Stimulated activated CD4-positive, alpha-beta T cell treated with anti-CD3 and anti-CD28 coated beads, Interleukin-15, amount 100 ng/mL, for 48 hours (primary cell): ENCODE measurements at places on chromosomes 6 and 20.

GRCh38 chr6:126957721-126958120, 160.8 kb upstream of the RSPO3 start:
- DNase-seq: no peak

GRCh38 chr6:16493802-16494201, 255.4 kb downstream of the GMPR start:
- DNase-seq: no peak

DNA sequence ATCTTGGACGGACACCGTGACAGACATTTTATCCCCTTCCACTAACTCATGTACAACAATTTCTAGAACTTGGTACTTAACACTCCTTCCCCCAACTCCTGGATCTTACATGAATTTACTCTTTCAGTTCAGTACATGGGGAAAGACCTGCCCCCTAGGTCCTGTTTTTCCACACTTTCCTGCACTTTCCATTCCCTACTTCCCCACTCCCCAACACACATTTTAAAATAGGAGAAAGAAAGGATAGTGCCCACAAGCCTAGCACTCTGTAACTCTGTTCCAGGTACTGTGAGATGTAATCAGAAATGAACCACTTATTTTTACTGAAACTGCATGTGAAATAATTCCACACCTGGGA, 1.3 kb downstream of the ADGRG6 start:
- no peak for DNase-seq

DNA sequence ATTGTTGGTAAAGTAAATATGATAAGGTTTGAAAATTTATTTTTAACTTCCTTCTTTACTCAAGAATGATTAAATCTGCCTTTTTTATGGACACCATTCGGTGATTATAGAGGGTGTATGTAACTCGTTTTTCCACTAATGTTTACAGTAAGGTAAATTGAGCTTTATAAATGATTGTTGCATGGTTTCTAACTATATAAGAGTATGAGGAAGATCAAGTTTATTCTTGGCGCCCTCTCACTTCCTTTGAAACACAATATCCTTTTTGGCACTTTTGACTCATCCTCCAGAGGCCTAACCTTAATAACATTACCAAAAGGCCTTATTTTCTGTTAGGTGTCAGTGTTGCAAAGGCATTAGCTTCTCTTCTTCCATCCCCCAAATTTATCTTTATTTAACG, 41.8 kb upstream of the MTRF1L start:
- DNase-seq: no peak

DNA sequence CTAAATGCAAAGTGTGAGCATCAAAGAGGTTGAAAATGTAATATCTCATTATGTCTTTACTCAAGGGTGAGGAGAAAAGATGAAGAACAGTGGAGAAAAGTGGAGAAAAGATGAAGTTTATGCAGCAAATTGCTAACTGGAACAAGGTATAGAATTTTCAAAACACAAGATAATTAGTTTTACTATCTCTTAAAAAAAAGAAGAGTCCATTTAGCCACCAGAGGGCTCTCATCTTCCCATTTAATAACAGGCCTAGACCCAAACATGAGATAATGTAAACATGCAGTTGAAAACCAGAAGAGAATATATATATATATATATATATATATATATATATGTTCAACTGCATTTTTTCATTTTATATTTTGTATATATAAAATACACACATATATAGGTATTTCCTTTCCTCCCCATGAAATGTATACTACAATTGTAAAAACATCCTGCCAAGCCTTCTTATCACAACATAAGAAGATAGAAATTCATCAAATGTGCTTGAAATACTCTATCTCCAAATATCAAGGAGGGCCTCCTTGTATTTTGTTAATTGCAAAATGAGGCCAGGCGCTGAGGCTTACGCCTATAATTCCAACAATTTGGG, 78.4 kb downstream of the ADTRP start:
- no peak for DNase-seq

DNA sequence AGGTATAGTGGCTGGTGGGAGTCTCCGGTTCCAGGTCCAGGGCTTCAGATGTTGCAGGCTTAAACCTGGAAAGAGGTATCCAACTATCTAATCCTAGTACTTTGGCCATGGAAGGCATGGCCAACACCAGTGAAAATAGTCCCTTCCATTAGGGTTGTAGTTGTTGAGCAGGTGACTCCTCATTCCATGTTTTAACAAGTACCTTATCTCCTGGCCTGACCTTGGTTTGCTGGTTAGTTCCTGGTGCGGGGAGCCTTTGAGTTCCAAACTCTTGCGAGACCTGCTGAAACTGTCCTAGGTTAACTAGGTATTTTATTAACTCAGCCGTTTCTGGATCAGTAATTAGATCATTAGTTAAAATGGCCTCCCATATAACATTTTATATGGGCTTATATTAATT, 165.1 kb upstream of the PROKR2 start:
- no peak for DNase-seq

- no peak for DNase-seq
These were observed 40.1 kb downstream of the FAM120B start for GRCh38 chr6:170346649-170347048.

- no peak for DNase-seq
These were observed 1.0 kb upstream of the SPATA2 start for GRCh38 chr20:49916146-49917002.

DNA sequence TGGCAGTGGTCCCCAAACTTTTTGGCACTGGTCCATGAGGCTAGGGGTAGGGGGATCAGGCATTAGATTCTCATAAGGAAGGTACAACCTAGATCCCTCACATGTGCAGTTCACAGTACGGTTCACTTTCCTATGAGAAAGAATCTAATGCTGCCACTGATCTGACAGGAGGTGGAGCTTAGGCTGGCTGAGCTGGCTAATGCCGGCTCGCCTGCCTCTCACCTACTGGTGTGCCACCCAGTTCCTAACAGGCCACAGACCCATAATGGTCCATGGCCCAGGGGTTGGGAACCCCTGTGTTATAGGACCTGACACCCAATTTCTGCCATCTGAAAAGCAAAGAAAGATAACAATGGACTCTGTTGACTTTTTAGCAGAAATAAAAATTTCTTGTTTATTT, 199.6 kb downstream of the GMPR start:
- DNase-seq: no peak

GRCh38 chr6:154426997-154427396, 70.4 kb upstream of the IPCEF1 start:
- no peak for DNase-seq

GRCh38 chr6:148790817-148791216, 44.0 kb downstream of the UST start:
- no peak for DNase-seq

DNA sequence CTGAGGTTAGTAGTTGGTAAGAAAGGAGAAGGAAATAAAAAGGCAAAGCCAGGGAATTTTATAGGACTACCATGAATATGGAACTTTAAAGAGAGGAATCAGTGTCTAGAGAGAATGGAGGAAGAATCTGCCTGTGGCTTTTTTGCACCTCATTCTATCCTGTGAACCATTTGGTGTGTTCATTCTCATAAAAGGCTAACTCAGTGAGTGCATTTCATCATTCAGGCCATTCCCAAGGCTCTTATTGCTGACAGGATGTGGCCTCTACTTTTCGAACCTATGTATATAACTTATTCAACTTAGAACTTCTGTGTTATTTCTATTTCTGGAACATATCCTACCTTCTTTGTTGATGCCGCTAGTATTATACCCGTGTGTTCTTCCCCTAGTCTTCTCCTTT, 27.1 kb downstream of the HSF2 start:
- DNase-seq: no peak

- no peak for DNase-seq
These were observed 1286.0 kb upstream of the GJE1 start for GRCh38 chr6:140846503-140847261.

DNA sequence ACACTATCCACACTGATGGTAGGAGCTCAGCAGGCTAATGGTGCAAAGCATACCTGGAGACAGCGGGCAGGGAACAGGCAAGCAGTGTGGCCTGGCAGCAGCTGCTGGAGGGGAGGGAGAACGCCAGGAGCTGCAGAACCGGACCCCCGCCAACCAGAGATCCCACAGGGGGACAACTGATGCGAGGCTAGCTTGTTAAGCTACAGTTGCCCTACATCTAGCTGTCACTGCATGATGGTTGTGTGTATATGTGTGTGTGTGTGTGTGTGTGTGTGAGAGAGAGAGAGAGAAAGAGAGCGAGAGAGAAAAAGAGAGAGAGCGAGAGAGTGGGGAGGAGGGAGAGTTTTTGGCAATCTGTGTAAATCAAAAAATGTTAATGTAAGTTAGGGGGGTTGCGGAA, 69.7 kb upstream of the NHSL1 start:
- no peak for DNase-seq

- DNase-seq: peak; percentile 53
These were observed 58.4 kb downstream of the TRIM38 start for GRCh38 chr6:26021001-26021349.

- DNase-seq: no peak
These were observed 51.3 kb downstream of the AKAP12 start for GRCh38 chr6:151290877-151291721.

- no peak for DNase-seq
These were observed 74.4 kb upstream of the RIPOR2 start for GRCh38 chr6:25010176-25010575.

DNA sequence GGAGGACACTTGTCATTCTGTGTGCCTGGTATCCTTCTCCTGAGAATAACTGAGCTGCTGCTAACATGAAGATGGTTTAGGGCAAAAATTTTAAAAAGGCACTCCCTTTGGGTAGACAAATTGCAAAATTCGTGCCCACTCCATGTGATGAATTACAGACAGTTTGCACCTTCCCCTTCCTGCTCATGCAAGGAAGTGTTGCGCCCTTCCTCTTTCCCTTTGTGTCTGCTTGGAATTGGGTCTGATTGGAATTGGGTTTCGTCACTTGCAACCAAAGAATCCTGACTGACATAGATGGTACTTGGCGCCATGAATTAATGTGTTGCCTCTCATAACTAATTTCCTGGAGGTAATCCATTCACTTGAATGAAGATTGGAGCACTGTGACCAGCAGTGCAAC, 62.3 kb upstream of the SHLD1 start:
- no peak for DNase-seq

- DNase-seq: no peak
These were observed 77.1 kb downstream of the JAG1 start for GRCh38 chr20:10596710-10597121.

- DNase-seq: no peak
These were observed 1.1 kb downstream of the SOX4 start for GRCh38 chr6:21594416-21595281.

DNA sequence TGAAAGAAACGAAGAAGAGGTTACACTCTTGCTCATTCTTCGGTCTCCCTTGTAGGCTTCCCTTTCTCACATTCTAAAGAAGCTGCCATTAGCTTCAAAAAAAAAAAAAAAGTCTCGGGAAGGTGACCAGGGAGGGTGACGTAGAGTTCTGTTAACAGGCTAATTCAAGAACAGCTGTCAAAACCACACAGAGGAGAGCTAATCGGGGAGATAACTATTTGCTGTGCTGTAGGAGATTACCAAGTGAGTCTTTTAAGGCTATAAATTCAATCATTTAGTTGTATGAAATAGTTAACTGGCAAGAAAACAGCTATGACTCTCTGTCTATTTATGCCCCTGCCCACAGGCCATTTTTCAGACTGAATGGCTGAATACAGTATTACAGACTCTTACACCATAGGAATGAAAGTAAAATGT, 256.8 kb downstream of the SYNE1 start:
- DNase-seq: no peak

- DNase-seq: no peak
These were observed 30.0 kb upstream of the ZNF133 start for GRCh38 chr20:18258126-18258860.

GRCh38 chr6:169915769-169916550, 164.5 kb downstream of the ERMARD start:
- no peak for DNase-seq

- no peak for DNase-seq
These were observed 55.9 kb upstream of the TASP1 start for GRCh38 chr20:13694420-13695150.

DNA sequence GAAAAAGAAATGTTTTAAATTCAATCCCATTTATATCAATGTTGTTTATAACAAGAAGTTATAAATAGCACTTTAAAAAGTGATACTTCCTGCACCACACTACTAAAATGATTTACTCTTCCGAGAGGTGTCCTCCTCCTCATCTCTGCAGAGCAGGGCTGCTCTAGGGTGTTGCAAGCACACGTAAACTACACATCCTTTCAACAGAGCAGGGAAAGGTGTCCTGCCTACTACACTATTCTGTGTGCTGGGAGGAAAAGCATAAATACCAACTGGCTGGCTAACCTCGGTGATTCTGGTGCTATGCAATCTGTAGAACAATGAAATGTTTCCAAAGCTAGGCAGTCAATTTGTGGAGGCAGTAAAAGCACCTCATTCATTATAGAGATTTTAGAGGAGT, 89.5 kb upstream of the MAP7 start:
- no peak for DNase-seq

DNA sequence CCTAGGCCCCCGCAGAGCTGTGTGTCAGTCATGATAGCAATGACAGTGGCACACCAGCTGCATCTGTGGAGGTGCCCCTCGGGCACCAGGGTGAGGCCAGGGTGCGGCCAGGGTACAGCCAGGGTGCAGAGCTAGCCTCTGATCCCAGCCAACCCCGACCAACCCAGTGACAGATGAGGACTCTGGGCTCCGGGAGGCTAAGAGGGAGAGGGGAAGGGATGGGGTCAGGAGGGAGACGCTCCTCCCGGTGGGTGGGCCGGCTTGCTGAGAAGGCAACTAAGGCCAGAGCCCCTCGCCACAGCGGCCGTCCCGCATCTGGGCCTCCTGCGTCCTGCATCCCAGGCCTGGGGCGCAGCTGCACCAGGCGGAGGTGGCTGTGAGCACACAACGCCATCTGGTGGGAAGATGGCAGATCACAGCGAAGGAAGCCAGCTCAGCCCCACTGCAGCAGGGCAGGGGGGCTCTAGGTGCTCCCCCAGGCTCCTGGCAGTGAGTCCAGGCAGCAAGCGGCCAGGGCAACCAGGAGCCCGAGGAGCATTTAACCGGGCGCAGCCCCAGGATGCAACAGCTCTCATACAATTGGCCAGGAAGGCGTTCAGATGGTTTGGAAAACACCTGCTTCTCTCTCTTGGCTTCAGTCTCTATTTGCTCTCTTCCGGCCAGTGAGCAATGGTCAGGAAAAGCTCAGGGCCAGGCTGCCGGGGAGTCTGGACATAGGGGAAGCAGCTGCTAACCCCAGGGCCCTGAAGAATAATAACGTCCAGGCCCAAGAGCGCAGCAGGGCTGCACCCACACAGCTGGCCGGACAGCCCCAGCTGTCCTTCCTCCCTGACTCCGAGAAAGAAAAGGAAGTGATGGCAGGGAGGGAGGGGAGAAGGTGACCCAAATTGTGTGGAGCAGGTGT, 169.4 kb downstream of the TAF4 start:
- no peak for DNase-seq

- DNase-seq: no peak
These were observed 50.9 kb downstream of the ILRUN start for GRCh38 chr6:34645627-34646026.

DNA sequence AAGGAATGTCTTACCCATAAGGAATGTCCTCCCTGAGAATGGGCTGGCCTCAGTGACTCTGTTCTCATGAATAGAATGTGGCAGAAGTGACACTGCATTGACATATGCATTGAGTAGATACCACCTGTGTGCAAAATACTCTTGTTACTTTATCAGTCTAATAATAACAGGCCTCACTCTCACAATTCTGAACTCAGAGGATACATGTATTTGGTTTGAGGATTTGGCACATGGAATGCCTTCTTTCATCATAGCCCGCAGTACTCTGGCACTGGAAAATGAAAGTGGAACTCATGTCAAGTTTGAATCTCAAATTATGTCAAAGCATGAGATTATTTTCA, 52.9 kb upstream of the PLCB4 start:
- DNase-seq: no peak

- no peak for DNase-seq
These were observed 9.5 kb upstream of the NR2E1 start for GRCh38 chr6:108156180-108156937.

- DNase-seq: no peak
These were observed 768.8 kb upstream of the SLC35B3 start for GRCh38 chr6:9204171-9204570.
